Stimulated activated CD4-positive, alpha-beta T cell treated with anti-CD3 and anti-CD28 coated beads, Interleukin-1b, Interleukin-23, amount 100 ng/mL, for 1 hour (primary cell): ENCODE measurements at places on chromosomes 5 and 9.

- no peak for DNase-seq
Observed at GRCh38 chr5:177357459-177358351, at the start of gene RGS14. TSS of gene RGS14 (plus strand) at chr5:177357924. CDS start at chr5:177358025, 101 bp downstream.

DNA sequence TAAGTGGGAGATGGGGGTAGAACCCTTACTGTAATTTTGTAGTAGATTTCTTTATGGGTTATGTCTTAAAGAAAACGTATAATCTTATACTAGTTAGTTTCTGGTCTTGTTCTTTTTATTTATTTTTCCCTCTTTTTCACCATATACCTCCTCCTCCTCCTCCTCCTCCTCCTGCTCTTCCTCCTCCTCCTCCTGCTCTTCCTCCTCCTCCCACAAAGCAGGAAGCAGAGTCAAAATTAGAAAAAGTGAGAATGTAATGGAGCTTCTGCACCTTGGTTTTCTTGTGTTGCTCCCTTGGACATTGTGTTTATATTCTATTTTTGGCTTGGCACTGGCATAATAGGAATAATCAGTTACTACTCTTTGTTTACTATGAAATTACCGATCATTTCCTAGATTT is 4.5 kb downstream of the MACIR start:
- no peak for DNase-seq

- DNase-seq = no peak
Observed at GRCh38 chr9:114005371-114006154, 72.5 kb downstream of the AMBP start.

- no peak for DNase-seq
Observed at GRCh38 chr5:4189317-4189716, 593.7 kb downstream of the IRX1 start.

- no peak for DNase-seq
Observed at GRCh38 chr9:99732715-99733114, 89.0 kb upstream of the NR4A3 start.

DNA sequence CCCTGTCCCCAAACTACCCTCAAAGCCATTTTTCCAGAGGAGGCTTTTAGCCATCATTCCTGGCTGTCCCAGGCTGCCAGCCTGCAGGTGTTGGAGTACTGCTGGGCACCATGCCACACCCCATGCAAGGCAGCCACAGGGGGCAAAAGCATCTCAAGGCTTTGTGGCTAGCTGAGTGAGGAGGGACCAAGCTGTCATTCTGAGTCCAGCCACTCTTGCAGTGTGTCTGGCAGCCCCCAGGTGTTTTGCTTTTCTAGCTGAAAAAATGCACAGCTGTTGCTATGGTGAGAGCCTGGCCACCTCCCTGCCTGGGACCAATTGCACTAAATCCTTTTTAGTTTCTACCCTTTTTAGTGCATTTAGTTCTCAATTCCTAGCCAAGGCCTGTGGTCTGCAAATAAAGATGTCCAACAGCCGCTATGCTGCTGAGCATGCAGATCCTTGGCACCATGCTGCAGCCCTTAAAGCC is 50.4 kb upstream of the PTGS1 start:
- DNase-seq = no peak

DNA sequence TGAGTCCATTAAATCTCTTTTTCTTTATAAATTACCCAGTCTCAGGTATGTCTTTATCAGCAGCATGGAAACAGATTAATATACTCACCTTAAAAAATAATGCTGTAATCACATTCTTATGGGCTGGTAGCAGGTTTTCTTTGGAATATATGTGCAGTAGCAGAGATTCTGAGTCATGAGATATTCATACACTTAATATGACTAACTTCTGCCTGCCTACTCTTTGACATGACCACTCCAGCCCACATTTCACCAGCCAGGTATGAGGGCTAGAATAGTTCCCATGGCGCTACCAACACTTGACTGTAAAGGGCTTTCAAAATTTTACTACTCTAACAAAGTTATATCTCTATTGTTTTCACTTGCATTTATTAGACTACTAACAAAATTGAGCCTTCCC is 74.1 kb upstream of the GHR start:
- DNase-seq = no peak

GRCh38 chr9:92057226-92057625 is 58.0 kb downstream of the SPTLC1 start:
- DNase-seq = no peak

DNA sequence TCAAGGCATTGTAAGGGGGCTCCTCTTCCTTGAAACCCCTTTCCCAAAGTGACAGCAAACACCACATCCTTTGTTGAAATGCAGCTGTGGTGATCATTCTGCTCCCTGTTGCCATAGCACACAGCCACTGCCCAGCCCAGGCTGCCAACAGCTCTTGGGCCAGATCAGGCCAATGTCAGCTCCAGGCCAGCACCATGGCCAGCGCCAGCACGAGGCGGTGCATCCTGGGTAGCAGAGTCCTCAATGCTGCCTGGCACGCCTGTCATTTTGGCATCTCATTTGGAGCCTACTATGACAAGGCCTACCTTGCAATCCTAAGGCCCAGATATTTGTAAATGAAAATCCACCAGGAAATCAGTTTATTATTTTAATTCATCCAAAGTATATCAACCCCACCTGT is 390.6 kb downstream of the DNAH5 start:
- DNase-seq = no peak

- DNase-seq = no peak
Observed at GRCh38 chr9:124932333-124932732, 8.6 kb downstream of the GOLGA1 start.

DNA sequence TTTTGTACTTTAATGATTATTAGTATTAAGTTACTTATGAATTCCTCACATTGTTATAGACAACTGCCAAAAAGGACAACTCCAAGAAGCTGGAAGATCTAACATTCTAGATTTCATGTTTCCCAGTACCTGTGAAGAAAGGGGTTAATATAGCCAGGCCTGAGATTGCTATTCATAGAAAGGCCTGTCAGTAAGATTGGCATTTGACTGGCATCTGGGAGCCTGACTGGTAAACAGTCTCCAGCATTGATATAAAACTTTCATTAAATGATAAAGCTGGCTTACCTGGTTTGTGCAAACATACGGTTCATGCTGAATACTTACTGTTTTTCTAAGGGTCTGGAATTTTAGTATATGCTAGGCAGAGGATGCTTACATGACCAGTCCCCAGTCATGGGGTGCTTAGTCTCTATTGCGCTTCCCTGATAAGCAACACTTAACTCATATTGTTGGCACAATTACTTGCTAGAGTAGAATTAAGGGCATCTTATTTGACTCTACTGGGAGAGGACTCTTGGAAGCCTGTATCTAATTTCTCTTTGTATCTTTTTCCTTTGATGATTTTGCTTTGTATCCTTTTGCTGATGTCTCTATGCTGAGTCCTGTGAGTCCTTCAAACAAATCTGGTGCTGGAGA is 340.4 kb upstream of the SEMA6A start:
- DNase-seq = no peak

GRCh38 chr5:1058083-1058945 is 49.7 kb downstream of the NKD2 start:
- no peak for DNase-seq

GRCh38 chr5:69522035-69522434 is 29.4 kb downstream of the OCLN start:
- DNase-seq = no peak

DNA sequence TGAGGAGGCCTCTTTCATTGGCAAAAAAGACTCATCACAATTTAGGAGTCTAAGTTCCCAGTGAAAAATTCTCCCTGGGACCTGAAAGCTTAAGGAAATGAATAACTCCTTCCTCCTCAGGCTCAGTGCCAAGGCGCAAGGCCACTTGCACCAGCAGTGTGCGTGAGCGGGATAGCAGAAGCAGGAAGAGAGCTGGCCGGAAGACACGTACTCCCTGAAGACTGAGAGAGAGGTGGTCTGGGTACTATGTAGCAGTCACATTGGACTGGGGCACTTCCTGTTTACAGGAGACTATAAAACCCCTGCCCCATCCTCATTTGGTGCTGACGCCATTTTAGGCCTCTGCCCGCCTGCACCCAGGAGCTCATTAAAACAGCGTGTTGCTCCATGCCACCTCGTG is 66.3 kb upstream of the IL33 start:
- no peak for DNase-seq

DNA sequence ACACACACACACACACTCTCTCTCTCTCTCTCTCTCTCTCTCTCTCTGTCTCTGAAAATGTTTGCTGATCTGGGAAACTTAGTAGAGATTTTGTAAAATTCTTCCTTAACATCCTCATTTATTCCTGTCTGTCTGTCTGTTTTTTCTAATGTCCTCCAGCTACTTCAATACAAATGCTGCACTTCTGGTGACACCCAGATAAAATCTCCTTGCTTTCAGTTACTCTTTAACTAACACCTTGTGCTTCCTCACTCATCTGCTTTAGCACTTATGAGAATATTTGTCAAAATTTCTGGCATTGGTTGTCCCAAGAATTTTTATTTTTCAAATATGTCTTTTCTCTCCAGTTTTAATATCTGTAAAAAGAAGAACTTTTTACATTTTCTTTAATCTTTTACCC is 35.0 kb upstream of the ARRDC3 start:
- no peak for DNase-seq

- no peak for DNase-seq
Observed at GRCh38 chr9:120465685-120466407, 114.1 kb downstream of the CDK5RAP2 start.

- DNase-seq = no peak
Observed at GRCh38 chr5:74608736-74609601, 31.6 kb downstream of the ENC1 start.

DNA sequence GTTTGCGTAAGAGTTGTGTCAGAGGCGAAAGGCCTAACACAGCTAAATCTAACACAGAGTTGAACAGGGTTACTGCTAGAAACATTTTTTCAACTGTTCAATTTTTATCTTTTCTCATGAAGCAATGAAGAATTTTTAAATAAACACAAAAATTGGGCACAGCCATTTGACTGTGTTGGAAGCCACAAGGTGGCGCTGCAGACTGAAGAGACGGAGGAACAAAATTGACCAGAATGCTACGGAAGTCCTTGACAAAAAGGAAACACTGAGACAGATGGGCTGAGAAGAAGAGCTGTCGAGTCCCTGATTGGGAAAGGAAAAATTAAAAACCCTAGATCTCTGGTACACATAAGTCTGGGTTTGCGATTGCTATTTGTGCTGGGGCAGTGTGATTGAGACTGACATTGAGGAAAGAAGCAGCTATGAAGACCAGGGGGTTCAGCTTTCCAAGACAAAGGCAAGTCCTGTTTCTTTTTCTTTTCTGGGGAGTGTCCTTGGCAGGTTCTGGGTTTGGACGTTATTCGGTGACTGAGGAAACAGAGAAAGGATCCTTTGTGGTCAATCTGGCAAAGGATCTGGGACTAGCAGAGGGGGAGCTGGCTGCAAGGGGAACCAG is at the start of gene PCDHB9:
TSS of gene PCDHB9 (plus strand) at position 265 of the 616 bp plus-strand sequence. CDS start at position 423, 158 bp downstream.
- no peak for DNase-seq

- DNase-seq = no peak
Observed at GRCh38 chr9:126454795-126455194, 128.2 kb downstream of the MVB12B start.

GRCh38 chr5:178361657-178362445 is 129.2 kb upstream of the PHYKPL start:
- no peak for DNase-seq

GRCh38 chr5:144484124-144484897 is 313.6 kb downstream of the KCTD16 start:
- DNase-seq = no peak

- DNase-seq = no peak
Observed at GRCh38 chr9:111833941-111834340, 39.2 kb upstream of the SHOC1 start.

GRCh38 chr9:29806937-29807618 is 2233.8 kb upstream of the C9orf72 start:
- DNase-seq = no peak
